T-helper 1 cell (primary cell): ENCODE measurements at places on chromosomes 7 and 10.

DNA sequence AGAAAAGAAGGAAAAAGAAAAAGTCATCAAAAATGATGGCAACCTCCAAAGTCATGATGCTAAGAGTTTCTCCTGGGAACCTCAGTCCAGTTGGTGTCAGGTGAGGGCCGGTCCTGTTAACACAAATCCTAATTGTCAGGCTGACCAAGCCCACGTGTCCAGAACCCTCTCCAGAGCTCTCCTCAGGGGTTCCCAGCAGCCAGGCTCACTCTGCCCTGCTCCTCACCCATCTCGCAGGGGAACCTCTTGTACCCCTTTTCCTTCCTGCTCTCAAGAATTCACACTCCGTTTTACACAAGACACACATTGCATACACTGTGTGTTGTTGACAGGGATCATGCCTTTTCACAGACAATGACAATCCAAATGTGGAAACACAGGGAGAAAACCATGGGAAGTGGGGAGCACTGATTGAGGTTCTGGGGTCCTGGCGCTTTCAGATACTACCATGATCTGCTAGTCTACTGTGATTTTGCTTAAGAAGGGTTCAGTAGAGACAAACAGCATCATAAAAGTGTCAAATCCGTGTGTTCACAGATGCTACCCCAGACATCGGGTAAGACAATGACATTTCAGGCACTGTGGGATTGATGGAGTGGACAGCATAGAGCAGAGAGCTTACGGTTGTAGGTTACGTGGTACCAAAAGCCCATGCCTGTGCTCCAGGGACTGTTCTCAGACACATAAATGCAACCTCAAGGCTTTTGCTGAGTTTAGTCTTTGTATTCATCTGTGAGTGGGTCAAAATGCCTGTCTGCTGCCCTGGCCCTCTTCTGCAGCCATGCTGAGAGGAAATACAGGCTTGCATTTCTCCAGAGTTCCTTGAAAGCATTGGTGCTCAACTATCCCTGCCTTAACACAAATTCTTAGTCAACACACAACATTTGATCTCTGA is 16.0 kb downstream of the IL2RA start:
- DNase-seq = no peak

DNA sequence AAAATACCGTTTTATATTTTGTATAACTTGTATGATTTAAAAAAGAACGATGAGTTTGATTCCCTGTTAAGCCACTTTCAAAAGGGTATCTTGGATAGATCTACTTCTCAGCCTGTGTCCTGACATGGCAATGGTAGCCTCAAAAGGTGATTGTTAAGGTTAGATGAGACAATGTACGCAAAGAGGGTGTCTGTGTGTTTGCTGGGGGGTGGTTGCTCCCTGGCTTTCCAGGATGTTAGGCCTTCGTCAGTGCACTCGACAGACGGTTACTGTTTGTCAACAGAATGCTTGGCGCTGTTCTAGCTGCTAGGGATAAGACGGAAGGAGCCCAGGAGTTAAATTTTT is 90.3 kb downstream of the NEURL1 start:
- DNase-seq = no peak

GRCh38 chr7:107076781-107077698 is 32.5 kb downstream of the PRKAR2B start:
- DNase-seq = no peak

DNA sequence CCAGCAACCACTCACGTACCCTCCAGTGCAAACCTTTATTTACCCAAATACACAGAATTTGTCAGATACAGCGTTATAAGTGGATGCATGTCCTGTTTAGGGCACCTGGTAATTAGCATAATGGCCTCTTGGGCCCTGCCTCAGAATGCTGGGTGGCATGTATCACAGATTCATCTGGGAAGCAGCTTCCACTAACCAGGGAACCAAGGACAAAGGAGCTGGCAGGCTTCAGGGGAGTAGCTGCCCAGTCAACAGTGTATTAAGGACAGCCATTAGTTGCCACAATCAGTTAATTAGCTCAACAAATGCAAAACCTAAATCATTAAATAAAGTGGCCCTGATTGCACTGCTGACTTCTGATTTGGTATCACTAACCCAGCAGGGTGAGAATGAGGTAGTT is 105.7 kb downstream of the RAPGEF5 start:
- no peak for DNase-seq

- DNase-seq = no peak
Observed at GRCh38 chr7:107164092-107164491, 4.7 kb upstream of the HBP1 start.

DNA sequence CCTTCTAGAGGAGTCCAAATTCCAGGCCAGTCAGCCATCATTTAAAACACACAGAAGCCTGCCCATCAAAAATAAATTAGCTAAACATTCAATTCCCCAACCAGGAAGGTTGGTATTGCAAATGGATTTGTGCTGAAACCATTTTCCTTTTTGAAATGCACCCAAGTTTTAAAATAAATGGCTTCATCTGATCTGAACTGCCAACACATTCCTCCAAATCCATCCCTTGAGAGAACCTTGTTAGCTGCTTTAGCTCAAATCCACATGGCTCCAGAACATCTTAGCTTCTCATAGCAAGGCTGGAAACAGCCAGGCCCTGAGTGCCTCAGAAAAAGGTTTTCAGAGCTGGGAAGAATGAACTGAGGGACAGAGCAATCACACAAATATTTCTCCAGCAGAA is 306.3 kb downstream of the FZD1 start:
- DNase-seq = no peak

DNA sequence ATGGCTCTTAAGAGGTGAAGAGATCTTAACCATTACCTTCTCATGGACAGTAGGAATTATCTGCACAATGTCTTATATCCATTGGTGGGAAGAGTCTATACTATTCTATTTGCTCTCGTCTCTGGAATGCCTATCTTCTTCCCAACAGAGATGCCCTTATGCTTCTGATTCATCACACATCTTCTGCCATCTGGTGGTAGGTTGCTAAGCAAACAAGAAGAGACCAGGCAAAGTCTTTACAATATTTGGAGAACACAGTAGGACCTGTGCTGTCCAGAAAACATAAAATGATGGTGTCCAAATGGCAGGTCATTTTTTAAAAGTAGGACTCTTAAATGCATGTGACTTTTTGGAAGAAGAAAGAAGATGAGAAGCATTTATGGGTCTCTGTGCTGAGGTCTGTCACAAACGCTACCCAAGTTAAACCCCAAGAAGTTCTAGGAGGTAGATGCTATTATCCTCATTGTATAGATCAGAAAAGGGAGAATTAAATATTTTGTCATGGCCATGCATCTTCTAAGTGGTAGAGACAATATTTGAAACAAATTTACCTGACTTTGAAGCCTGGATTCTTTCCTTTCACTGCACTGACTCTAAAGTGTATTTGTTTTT is 67.8 kb upstream of the NXPH1 start:
- no peak for DNase-seq

DNA sequence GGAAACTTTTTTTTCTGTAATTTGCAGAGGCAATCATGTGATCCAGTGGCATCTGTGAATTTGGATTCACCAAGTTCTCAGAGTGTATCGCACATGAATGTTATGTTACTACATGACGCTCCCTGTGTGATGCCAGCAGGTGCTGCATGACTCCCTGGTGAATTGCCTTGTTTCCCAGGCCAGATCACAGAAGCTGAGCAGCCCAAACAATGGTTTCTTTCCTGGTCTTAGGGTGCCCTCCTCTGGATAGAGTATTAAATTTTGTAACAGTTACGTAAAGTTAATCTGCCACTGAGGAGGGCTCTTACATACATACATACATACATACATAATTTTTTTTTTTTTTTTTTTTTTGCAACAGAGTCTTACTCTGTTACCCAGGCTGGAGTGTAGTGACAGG is 3.6 kb downstream of the ZSCAN21 start:
- no peak for DNase-seq

DNA sequence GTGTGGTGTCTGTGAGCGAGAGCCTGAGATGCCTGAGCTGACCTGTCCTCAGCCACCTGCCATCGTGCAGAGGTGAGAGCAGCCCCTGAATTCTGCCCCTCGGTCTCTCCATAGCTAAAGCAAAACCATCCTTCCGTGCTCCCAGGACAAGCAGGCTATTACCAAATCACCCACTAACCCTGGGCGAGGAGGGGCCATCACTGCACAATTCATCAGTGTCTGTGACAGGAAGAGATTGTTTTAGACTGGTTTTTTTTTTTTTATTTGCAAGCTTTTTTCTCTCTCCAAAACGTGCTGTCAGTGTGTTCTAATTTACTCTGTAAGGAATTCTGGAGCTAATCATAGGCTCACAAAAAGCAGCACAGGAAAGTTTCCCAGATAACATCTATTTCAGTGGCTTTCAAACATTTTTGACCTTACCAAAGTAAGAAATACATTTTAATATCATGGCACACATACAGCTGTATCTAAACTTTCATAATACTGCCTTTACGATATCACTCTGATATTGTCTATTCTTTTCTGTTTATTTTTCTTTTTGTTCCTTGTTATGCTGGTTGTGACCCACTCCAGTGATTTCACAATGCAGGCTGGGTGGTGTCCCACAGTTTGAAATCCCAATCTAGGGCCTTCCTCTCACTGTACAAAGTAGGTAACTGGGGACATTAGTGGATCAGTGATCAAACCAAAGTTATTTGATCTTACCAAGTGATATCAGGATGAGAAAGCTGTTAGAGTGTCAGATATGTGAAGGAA is 62.8 kb downstream of the EGFR start:
- no peak for DNase-seq

- DNase-seq = no peak
Observed at GRCh38 chr10:110176141-110177030, 31.0 kb upstream of the MXI1 start.

DNA sequence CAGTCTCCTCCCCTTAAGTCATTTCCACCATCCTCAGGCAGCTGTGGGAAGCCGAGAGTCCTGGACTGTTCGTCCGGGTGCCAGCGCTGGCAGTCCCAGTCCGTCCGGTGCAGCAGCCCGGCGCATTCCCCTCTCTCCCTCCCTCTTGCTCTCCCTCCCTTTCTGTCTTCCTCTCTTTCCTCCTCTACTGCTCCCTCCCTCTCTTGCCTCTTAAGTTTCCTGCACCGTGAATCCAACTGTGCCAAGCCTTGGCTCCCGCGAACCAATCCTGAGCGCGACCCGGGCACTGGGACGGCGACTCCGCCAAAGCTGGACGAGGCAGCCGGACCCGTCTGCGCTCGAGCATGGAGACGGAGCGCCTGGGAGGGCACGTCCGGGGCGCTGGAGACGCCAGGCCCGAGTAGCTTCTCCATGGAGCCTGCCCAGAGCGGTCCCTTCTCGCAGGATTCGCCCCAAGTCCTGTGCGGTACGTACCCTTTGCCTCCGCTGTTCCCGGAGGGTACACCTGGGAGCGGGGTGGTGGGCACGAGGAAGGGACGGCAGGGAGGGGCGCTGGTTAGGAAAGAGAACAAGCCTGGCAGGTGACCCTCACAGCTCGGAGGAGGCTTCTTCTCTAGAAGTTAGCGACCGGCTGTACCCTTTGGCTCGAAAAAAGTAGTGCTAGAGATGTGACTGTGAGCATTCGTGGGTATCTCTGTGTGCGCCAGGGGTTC is 1.0 kb downstream of the NXPH1 start:
- DNase-seq = no peak

GRCh38 chr10:100888957-100889356 is 23.8 kb upstream of the SLF2 start:
- no peak for DNase-seq

DNA sequence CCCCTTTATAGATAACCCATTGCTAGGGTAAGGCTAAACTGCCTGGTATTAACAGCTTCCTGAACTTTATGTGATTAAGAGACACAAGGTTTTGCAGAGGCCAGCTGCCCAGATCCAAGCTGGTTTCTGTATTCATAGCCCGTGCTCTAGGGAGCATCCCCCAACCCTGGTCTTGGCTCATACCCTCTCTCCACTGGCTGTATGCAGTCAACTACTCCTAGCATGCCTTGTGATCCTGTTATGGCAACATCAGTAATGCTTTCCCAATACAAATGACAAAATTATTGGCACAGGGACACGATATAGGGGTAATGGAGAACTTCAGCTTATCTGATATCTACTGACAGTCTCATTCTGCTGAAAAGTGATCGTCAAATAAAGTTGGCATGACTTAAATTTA is 202.8 kb upstream of the MKLN1 start:
- no peak for DNase-seq

- no peak for DNase-seq
Observed at GRCh38 chr7:84372712-84373111, 178.1 kb upstream of the SEMA3A start.

DNA sequence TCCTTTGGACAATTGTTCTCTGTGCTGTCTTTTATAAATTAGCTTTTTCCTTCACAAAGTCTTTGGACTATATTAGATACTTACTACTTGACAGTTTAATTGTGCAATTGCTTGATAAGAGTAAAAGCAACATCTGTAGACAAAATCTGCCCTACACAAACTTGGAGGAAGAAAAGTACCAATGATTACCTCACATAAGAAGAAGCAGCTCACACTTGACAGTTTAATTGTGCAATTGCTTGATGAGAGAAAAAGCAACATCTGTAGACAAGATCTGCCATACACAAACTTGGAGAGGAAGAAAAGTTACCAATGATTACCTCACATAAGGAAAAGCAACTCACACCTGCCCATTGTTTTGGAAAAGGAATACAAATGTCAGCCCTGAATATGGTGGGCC is 17.1 kb upstream of the SCIN start:
- no peak for DNase-seq

DNA sequence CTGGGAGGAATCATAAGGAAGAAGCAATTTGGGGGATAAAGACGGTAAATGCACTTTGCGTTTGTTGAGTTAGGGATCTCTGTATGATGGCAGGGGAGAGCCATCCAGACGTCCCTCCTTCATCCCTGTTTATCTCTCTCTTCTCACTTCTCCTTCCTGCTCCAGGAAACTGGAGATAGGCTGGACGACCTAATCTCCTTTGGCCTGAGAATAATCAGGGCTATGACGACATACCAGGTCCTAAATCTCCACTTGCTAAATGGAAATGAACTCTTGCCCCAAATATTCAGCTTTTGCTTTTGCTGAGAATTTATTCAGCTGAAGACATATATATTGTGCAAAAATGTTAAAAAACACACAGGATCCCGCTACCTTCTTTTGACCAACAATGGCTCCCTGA is 182.9 kb upstream of the INHBA start:
- no peak for DNase-seq

GRCh38 chr7:38296059-38296857 is 22.8 kb upstream of the TARP start:
- DNase-seq = no peak

- no peak for DNase-seq
Observed at GRCh38 chr7:132503415-132503814, 72.9 kb downstream of the PLXNA4 start.

GRCh38 chr10:34854147-34854601 is 39.1 kb upstream of the PARD3 start:
- DNase-seq = no peak

DNA sequence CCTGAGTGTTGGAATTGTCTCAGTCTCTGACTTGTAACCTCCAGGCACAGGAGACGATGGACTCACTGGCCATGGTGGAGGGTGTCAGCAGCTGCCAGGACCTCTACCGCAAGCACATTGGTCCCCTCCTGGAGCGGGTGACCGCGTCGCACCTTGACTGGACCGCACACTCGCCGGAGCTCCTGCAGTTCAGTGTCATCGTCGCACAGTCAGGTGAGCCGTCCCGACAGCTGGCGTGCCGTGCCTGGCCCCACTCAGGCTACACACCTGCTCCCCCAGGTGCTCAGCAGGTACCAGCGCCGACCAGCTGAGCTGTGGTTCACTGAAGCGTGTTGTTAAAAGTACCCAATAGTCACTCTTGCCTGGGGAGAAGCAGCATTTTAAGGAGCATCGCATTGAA is 36.7 kb upstream of the PRKAR1B start:
- DNase-seq = no peak

- no peak for DNase-seq
Observed at GRCh38 chr7:157278167-157278790, 58.5 kb upstream of the DNAJB6 start.

GRCh38 chr7:22082886-22083703 is 137.4 kb upstream of the CDCA7L start:
- peak; percentile 66 for DNase-seq
